ENCODE measurements at places on chromosomes 5 and 9. TPM values are rescaled to one million over a fixed set of nuclear protein-coding genes. Genes with fewer than 3 reads are reported as not detected.

Gene PCDHB13
- not detected for total RNA-seq

Gene MSX2
- not detected for total RNA-seq

Gene SPINK1
- not detected for total RNA-seq

Gene PCDHA1
- total RNA-seq = not detected

Gene CA9
- total RNA-seq = 1.5 TPM

Gene EXOC3
- 61.2 TPM for total RNA-seq

Gene CD72
- total RNA-seq = 11.4 TPM

Gene AHRR
- total RNA-seq = 26.6 TPM

Gene MYMK
- total RNA-seq = not detected

Gene RORB
- 0.02 TPM for total RNA-seq

Gene SH2D3C
- total RNA-seq = 20.4 TPM

Gene STKLD1
- total RNA-seq = 0.31 TPM

Gene LEAP2
- 1.8 TPM for total RNA-seq

Gene PTGES
- total RNA-seq = 0.21 TPM

Gene OR1L8
- total RNA-seq = not detected

Gene FOXD4L5
- total RNA-seq = not detected

Gene SLC34A3
- not detected for total RNA-seq

Gene NR4A3
- 35.7 TPM for total RNA-seq

Gene KCNV2
- total RNA-seq = not detected

Gene ABO
- not detected for total RNA-seq

Gene SPINK4
- total RNA-seq = not detected

Gene CAPSL
- total RNA-seq = 0.74 TPM

Gene ARSI
- not detected for total RNA-seq

Gene OSTF1
- 38.2 TPM for total RNA-seq

Gene TRIM36
- total RNA-seq = 0.04 TPM

Gene ELAVL2
- total RNA-seq = not detected

Gene THOC3
- total RNA-seq = 72.2 TPM

Gene AJM1
- 2.8 TPM for total RNA-seq

Gene CD14
- total RNA-seq = 0.58 TPM

Gene FYB1
- total RNA-seq = 71.3 TPM

Gene KCNMB1
- total RNA-seq = not detected

Gene ARID3C
- 0.31 TPM for total RNA-seq

Gene CCL21
- not detected for total RNA-seq

Gene CCNI2
- total RNA-seq = 6.9 TPM

Gene AQP7
- total RNA-seq = not detected

Gene ATOSB
- 4.1 TPM for total RNA-seq

Gene HTR1A
- not detected for total RNA-seq

Gene GOLGA2
- 24.3 TPM for total RNA-seq

Gene DDX4
- not detected for total RNA-seq

Gene WNT8A
- not detected for total RNA-seq

Gene INIP
- total RNA-seq = 36.8 TPM

Gene SPINK6
- total RNA-seq = not detected

Gene FOXD4
- not detected for total RNA-seq

Gene LRRC19
- not detected for total RNA-seq

Gene SCGB3A2
- total RNA-seq = not detected

Gene FOXI1
- not detected for total RNA-seq

Gene CCL27
- total RNA-seq = not detected

Gene PCA3
- total RNA-seq = not detected

Gene SPRY4
- total RNA-seq = 1.4 TPM

Gene SH3TC2
- total RNA-seq = not detected

Gene GRM6
- not detected for total RNA-seq
